Hematopoietic multipotent progenitor cell treated with erythropoietin and hydrocortisone succinate and interleukin-3 and kit ligand, for 17 days (in vitro differentiated cells): ENCODE measurements at places on chromosomes 4 and X.

GRCh38 chrX:18643243-18643642 is 28.7 kb downstream of the RS1 start:
- DNase-seq: no peak

GRCh38 chrX:356385-357034 is 30.2 kb downstream of the PPP2R3B start:
- DNase-seq: no peak

GRCh38 chrX:11759461-11760311 is 1.6 kb downstream of the MSL3 start:
- DNase-seq: peak; percentile 87

GRCh38 chrX:133325422-133325821 is 89.9 kb downstream of the GPC4 start:
- no peak for DNase-seq

GRCh38 chr4:38699112-38699511 is 35.1 kb downstream of the KLF3 start:
- peak; percentile 5 for DNase-seq

GRCh38 chrX:252244-252956 is 28.8 kb upstream of the PLCXD1 start:
- peak; percentile 3 for DNase-seq

DNA sequence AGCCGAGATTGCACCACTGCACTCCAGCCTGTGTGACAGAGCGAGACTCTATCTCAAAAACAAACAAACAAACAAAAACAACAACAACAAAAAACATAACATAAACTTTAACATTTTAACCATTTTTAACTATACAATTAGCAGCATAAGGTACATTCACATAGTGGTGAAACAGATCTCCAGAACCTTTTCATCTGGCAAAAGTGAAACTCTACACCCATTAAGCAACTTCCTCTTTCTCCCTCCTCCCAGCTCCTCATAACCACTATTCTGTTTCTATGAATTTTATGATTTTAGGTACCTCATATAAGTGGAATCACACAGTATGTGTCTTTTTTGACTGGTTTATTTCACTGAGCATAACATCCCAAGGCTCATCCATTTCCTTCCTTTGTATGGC is 103.6 kb downstream of the FAM13A start:
- no peak for DNase-seq

DNA sequence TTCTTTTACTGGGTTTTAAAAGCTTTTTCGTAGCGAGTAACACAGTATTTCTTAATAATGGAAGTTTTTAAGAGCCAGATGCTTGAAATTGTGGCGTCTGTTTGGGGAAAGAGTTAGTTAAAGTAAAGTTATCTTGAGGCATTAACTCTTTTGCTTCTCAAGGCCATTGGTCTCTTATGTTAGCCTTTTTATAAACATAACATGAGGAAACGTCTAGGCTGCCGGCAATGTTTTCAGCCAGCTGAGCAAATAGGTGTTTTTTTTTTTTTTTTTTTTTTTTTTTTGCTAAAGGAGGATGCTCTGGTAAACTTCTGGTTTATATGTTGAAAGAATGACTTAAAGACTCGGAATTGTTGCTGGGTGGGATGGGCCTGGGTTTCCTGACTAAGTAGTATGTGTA is 51.1 kb upstream of the RBMX start:
- DNase-seq: no peak

GRCh38 chrX:132763528-132763927 is 194.9 kb downstream of the HS6ST2 start:
- DNase-seq: no peak

DNA sequence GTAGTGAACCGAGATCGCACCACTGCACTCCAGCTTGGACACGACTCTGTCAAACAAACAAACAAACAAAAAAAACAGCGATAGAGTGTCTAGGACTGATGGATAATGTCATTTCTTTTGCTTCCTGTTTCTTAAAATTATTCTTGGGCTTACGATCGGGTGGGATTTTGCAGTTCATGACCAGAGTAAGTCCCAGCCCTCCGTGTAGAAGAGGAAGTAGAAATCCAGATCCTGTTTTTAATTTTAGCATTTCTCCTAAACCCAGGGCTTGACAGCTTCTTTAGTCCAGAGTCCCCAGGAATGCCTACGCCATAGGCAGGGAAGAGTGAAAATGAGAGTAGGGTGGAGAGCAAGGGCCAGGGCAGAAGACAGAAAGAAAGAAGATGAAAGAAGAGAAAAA is 94.3 kb downstream of the HPRT1 start:
- DNase-seq: no peak

- DNase-seq: no peak
Observed at GRCh38 chr4:20301161-20301560, 49.5 kb downstream of the SLIT2 start.

- DNase-seq: no peak
Observed at GRCh38 chr4:75710246-75710645, 14.1 kb upstream of the USO1 start.

DNA sequence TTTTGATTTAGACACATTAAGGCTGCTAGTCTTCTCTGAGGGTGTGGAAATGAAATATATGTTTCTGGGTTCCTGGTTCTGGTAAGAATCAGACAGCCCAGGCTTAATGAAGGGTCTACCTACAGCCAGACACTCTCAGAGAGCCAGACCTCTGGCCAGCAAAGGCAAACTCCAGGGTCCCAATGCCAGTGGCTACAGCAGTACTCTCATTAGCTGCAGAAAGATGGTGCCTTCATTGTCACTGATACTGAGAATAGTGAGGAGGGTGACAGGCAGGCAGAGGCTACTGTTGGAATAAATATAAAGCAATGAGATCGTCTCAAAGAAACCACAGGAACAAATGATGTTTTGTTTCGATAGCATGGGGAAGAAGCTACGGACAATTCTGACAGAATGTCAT is 437.6 kb downstream of the GPM6A start:
- no peak for DNase-seq

DNA sequence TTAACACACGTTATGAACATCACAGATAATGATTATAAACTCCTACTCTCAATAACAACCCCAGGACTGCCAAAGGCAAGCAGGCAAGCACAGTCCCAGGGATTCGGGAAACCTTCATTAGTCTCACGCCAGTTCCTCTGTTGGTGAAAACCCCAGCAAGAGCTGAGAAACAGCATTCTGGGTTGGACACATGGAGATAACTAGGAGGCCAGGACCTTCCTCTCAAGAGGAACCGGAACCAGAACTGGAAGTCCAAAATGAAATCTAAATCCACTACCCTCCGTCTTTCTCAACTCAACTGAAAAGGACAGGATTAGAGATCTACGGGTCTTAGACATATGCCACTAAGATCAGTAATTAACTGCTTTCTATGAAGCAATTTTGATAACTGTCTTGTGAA is 3.8 kb downstream of the VEGFC start:
- DNase-seq: no peak

DNA sequence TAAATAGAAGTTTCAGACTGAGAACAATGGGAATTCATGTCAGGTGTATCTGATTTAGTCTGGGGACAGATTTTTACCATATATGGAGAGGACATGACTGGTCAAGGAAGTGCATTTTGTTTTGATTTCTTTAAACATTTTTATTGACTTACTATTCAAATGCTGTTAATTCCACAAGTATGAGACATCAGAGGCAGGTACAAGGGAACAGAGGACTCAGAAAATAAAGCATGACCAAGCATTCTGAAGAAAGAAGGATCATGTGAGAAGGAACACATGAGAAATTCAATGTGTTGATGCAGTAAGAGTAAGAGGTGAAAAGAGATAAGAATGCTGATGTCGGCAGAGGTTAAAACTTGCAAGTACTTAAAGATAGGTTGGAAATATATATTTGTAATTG is 1452.6 kb downstream of the PCDH7 start:
- no peak for DNase-seq
